ENCODE measurements at places on chromosomes 7 and 10.
A peak's percentile ranks its signal among the peaks of the same experiment; 100 is the strongest.

- DNase-seq: peak; percentile 64
Measured at GRCh38 chr10:80204677-80205476, 460 bp downstream of the ANXA11 start.

DNA sequence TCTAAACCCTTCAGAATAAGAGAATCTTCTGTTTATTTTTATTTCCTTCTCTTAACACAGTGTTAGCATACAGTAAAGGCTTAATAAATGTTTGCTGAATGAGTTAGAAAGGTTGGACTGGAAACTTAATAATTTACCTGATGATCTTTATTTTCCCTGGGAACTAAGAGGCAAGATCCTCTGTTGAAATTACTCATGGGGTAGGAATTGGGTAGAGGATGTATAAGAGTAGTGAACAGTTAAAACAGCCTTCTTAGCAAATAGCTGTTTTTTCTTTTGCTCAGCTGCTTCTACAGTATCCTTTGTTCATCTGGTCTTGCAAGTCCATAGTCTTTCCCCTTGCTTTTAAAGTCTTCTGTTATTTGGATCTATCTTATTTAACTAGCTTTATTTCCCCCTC, 80.0 kb downstream of the AKAP9 start:
- DNase-seq: no peak

GRCh38 chr10:53843736-53844362, 957.2 kb downstream of the PCDH15 start:
- no peak for DNase-seq

DNA sequence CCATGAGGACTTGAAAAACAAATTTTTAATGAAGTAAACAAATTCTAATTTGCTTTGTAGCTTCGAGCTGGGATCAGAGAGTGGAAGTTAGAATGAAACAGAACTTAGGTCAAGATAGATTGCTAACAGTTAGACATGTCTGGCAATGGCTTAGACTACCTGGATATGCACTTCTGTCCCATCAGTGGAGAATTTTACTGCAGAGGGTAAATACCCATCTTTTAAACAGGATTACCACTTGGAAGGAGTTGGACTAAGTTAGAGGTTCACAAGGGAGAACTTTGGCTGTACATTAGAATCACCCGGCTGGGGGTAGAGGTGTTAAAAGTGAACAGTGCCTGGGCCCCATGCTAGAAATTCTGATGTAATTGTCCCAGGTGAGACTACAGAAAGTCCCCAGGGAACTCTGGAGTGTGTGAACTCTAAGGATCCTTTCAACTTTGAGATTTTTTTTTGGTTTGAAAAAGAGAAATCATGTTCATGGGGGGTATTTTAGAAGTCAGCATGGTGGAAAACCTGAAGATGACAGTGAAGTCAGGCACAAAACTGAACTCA, 35.5 kb downstream of the ENTPD1 start:
- no peak for DNase-seq

DNA sequence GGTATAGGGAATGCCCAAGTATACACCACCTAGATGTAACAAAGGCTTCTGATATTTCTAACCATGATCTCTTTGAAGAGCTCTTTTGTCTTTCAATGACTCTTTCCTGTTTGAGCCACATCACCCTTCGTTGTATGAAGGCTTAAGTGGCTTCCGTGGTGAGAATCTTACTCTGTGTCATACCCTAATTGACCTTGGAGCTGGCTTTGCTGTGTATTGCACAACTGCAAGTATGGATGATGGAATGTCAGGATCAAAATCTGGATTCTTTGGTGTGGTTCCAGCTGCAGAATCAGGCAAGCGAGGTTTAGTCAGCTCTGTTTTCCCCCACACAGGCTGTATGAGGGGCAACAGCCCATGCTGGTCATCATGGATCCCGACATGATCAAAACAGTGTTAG, 16.0 kb downstream of the CYP3A43 start:
- peak; percentile 11 for DNase-seq

DNA sequence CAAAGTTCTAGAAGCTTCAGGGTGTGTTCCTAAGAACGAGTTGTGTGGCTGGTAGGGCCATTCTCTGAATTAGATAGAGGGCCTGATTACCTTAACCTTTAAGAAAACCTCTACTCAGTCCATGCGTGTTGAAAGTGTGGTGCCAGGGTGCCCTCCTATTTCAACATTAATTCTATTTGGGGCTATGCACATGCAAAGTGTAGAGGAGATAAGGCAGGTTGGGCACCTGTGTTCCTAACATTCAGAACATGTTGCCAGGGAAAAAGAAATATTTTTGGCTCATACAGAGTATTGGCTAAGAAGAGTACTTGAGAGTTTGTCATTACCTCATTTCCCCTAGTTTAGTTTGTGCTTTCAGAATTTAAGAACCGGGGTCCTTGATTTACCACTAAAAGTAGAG, 20.6 kb downstream of the SLC26A3 start:
- DNase-seq: no peak

GRCh38 chr10:114987995-114988394, 50.0 kb downstream of the TRUB1 start:
- no peak for DNase-seq

DNA sequence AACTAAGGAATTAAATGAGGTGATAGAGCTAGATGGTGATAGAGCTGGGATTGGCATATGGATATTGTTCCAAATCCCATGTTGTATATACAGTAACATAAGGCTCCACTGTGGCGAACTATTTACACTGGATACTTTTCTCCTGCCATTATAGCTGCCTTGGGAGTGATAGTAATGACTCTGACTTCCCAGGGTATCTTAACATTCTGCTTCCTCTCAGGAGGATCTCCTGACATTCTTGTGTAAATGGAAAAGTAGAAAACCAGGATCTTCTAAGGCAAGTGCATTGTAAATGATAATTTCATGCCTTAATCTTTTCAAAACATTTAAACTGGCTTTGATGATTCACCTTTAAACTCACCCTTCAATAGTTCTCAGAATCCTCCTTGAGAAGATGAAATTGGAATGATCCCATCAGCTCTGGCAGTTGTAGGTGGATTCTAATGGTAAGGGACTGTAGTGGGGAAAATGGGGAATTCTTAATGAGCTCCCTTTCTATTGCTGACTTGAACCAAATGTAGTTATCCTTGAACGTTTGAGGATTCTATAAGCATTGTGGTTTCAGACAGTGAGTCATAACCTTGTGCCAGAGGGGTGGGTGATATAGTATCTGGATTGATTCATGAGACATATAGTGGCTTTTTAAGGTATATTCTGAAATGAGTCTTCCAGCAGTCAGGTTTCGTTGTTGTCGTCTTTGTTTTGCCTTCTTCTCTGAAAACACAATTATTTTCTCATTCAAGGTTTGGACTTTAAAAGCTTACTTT, 450.0 kb downstream of the SUGCT start:
- DNase-seq: peak; percentile 64

DNA sequence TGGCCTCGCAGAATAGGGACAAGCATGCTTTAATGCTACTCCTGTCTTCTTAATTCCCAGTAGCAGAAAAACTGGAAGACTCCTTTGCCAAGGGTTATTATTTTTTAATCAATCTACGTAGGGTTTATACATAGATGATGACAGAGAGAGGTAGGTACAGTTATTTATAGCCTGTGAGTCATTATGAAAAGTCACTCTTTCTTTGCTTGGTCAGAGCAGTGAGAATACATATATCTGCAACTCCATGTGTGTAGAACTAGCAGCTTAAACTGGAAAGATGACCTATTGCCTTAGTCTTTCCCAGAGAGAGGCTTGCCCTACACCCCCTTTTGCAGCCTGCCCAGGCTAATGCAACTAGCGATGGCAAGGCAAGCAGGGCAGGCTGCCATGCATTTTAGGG, 1050.6 kb downstream of the NRG3 start:
- no peak for DNase-seq

DNA sequence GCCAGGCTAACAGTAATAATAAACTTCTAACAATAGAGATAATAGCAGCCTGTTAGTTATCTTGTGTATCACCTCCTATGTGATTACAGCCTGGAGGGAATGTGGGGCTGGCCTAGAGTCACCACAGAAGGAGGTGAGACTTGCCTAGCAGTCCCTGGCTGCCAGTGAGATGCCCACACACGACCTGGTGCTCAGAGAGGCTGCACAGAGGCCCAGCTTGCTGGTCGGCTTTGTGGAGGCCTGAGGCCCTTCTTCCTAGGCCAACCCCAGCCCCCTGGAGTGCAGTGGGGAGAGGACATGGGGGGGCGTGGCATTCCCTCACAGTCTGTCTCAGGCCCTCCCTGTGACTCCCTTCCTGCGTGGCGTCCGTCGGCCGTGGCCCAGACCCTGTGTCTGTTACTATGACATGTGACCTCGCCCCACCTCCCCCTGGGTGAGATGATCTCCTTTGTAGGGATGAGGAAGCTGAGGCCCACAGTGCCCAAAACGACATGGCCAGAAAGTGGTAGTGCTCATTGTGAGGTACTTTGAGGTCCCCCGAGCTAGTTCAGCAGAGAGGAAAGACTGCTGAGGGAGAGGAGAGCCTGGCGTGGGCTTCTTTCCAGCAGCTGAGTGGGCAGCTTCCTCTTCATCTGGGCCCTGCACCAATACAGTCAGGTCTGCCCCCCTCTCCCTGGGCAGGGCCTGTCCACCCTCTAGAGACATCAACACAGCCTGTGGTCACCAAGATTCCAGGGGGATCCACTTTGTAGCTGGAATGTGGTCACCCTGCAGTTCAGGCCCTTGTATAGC, 29.7 kb downstream of the UNC5B start:
- peak; percentile 35 for DNase-seq

GRCh38 chr7:135645296-135645904, 16.9 kb upstream of the STMP1 start:
- DNase-seq: peak; percentile 66

GRCh38 chr7:36103837-36104561, 49.1 kb upstream of the EEPD1 start:
- no peak for DNase-seq

DNA sequence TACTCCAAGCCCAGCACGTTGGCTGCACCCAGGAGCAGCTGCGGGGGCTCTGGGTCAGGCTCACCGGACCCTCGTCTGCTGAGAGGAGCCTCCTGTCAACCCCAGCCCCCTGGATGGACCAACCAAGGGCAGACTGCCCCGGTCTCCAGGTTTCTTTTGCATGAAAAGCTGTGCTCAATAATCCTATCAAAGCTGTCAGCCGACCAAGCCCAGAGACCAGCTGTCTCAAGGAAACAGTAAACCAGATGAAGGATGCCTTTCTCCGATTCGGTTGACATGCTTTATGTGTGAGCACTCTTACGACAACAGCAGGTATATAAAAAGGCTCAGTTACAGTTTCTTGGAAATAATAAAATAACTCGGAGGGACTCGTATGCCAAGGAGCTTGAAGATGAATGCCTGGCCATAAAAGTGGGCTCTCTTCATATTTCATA, 71.6 kb upstream of the BAIAP2L1 start:
- no peak for DNase-seq

DNA sequence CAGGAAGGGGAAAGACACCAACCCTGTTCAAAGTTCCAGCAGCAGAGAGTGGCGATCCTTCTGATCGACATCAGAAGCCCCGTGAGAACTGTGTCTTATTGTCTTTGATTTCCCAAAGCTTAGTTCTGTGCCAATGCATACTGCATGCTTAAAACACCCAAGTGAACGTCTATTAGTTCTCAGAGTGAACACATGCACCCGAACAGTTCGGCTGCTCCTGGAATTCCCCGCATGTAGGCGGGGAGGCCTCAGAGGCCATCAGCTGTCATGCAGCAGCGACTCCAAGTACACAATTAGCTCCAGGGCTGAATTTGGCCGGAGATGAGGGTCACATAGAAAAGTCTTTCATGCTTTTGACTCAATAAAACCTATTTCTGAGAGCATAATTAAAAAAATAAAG, 276.9 kb downstream of the ZMYND11 start:
- no peak for DNase-seq

DNA sequence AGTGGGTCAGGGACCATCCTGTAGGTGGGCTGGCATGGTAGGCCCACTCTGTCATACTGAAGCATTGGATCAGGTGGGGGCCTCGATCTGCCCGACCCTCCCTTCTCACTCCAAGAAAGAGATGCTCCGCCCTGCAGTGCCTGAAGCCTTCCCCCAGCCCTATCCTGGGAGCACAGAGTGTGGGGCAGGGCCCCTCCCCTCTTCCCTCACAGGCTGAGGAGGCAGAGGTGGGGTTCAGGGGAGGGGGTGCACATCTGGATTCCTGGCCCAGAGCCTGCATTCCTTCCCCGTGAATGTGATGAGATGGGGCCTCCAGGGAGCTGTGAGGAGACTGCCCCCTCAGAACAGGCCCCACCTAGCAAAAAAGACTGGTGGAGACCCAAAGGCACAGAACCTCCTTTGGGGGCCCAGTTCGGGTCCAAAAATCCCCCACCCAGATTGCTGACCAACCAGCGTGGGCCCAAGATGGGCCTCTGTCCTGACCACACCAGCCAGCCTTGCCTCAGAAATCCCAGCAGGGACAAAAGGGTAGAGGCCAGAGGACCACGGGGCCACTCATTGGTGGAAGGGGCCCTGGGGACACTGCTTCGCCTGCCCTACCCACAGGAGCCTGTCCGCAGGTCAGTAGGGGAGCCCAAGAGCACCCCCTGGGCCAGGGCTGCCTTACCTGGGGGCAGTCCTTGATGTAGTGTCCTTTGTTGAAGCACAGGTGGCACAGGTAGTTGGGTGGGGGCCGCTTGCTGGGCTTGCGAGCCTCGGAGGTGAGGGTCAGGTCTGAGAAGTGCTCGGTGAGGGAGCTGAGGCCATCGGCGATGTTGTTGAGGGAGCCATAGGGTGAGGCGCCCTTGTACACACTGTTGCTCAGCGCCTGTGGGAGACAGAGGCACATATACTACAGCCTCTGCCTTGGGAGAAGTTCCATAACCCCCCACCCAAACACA, 13.3 kb downstream of the ZCCHC24 start:
- DNase-seq: no peak

- no peak for DNase-seq
Measured at GRCh38 chr7:9181356-9181755, 747.9 kb downstream of the NXPH1 start.

DNA sequence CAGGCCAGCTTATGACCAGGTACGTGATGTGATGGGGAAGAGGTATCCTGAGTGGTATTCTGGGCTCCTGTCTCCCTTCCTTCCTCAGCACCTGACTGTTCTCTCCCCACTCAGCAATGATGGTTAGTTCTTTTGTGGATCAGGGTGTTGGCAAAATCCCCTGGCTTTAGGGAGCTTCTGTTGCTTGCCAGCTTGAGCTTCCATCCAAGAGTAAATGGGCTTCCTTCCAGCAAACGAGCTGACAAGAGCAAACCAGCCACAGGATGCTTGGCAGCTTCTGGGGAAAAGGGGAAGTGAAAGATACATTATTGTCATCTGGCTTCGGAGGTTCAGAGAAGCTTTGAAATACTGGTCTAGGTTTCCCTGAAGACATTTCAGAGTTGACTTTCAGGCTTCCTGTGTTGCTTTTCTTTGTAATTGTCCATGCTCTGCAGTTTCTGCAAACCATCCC, 5.2 kb downstream of the DUSP5 start:
- peak; percentile 91 for DNase-seq

GRCh38 chr7:21941611-21942141, 4.0 kb downstream of the CDCA7L start:
- peak; percentile 78 for DNase-seq

GRCh38 chr10:88026031-88026430, 162.6 kb downstream of the PTEN start:
- no peak for DNase-seq
